ENCODE measurements at places on chromosomes 1 and 21.

- DNase-seq = no peak
These were observed 12.1 kb upstream of the CNTN2 start for GRCh38 chr1:205030896-205031295.

- DNase-seq = no peak
These were observed 71.5 kb upstream of the BCL10 start for GRCh38 chr1:85347908-85348307.

DNA sequence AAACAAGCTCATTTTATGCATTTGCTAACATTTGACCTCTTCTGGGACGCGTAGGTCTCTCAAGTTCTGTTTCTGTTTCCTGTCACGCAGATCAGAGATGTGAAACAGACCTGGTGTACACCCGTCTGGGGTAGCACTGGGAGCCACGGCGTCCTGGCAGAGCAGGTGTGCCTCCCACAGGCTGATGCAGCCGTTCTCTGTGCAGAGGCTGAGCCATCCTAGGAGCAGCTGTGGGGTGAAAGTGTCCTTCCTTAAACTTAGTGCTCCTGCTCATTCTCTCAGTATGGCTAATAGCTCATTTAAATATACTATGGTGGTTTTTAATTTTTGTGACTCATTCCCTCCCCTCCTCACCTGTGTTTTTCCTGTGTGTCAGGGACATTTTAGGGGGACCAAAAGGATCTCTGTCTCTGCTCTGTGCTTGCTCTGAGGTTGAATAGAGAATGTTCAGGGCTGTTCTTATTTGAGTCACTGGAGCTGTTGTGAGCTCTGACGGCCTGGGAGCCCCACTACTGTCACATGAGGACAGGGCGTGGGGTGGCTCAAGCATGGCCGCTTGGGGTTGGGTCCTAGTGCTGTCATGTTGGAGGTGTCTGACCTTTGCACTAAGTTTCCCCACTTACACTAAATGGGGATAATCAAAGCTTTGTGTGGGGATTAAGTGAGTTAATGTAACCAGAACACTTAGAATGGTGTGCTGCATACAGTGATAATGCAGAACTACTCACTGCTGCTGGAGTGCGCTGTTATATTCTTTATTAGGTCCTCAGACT lies 43.0 kb downstream of the GALNT2 start:
- DNase-seq = no peak

DNA sequence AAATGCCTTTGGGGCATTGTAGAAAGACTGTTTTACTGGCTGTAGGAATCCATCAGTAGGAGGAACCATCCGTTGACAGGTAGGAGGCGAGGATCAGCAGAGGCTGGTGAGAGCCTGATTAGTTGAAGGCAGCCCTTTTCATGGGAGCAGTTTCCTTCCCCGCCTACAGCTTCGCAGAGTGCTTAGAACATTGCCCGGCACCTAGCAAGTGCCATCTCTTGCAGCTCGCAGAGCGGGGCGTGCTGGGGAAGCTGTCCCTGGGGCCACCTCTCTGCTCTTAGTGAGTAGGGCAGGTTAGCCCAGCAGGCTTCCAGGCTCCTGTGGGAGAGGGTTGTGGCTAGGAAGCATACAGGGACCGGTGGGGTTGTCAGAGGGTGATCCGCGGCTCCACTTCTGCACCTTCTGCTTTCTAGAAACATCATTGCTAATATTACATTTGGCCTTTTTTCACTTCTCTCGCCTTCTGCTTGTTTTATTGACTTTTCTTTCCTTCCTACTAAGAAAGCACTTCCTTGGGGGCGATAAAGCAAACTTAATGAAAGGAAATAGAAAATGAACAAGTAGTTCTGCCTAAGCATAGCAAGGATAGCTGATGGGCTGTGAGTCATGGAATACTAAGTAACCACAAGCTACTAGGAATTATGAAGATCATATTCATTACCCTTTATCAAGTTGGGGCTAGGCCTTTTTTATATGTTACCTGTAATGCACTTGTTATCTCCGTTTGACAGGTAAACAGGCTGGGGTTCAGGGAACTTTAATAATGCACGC lies 176.7 kb downstream of the GALNT2 start:
- peak; percentile 52 for DNase-seq

- no peak for DNase-seq
These were observed 52.1 kb downstream of the ZSCAN20 start for GRCh38 chr1:33524586-33524985.

Measured in brain microvascular endothelial cell (primary cell).